ENCODE measurements at places on chromosomes 2 and 18.

GRCh38 chr18:56302156-56302555 lies 336.2 kb downstream of the TXNL1 start:
- no peak for DNase-seq

DNA sequence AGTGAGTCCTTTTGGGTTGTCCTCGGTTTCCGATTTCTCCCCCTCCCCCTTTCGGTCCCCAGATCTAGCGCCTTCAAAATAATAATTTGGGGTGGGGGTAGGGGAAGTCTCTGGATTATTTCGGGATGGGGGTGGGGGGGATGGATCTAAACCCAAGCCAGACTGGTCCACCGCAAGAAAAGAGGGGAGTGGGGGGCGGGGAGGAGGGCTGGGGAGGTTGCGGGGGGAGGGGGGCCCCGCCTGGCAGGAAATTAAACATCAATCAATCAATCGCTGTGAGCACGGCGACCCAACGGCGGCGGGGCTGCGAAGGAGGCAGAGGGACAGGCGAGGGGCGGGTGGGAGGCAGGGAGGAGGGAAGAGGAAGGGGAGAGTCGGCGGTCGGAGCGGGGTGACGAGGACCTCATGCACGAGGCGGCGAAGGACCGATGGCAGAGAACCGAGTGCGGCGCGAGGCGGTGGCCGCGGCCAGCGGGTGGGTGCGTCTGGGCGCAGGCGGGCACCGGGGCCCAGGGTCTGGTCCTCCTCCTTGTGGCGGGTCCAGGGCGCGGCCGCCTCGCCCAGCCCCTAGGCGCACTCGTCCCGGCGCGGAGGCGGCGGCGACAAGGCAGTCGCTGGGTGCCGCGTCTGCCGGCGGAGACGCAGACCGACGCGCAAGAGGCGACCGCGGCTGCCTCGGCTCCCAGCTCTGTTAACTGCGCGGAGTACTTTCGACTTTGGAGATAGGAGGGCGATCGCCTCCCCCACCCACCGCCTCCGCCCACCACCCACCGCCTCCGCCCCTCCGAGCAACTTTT lies 468 bp upstream of the SATB2 start:
- no peak for DNase-seq

DNA sequence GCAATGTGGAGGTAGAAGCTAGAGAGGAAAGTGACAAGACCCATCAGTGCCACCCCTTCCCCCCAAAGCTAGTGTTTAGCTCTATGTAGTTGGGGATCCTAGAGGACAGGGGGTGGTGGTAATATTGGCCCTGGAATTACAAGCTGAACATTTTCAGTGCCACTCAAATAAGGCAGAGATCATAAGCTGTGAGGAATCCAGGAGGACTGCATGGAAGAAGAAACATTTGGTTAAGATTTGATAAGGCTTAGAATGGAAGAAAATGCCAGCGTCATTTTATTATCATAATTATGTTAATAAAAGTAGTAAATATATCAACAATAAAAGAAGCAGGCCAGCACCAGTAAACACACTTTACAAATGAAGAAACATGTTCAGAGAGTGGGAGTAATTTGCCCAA lies 33.7 kb downstream of the KCNK3 start:
- no peak for DNase-seq

DNA sequence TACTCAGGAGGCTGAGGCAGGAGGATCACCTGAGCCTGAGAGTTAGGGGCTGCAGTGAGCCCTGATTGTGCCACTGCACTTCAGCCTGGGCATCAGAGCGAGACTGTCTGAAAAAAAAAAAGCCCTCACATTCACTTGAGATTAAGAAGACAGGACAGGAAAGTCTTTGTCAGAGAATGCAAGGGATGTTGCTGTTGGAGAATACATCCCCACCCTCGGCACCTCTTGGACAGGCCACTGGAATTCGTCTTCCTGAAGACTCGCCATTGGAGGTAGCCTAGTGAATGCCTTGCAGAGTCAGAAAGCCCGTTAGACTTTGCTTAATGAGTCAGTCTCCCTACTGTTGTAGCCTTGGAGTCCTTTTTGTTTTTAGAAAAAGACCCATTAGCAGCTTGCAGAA lies 205.6 kb downstream of the FAM210A start:
- no peak for DNase-seq

GRCh38 chr2:65264821-65265670 lies 37.4 kb downstream of the ACTR2 start:
- DNase-seq = no peak

DNA sequence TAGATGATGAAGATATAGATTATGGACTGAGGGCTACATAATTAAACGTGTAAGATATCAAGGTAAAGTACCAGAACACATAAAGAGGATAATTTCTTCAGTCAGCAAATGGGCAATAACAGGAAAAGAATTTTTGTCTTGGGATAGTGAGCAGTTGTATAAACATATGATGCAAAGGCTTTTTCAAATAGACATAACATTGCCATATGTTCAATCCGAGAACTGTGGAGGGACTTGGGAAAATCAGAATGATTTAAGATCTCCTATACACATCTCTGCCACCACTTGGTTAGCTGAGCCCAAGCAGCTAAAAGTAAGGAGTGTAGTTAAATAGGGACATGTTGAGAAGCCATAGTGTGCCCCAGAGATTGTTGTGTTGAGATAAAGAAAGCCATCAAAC lies 287.6 kb upstream of the ZNF521 start:
- no peak for DNase-seq

GRCh38 chr2:219783359-219783975 lies 156.0 kb downstream of the SLC4A3 start:
- DNase-seq = no peak

- DNase-seq = no peak
Measured at GRCh38 chr2:226803410-226803809, 3.8 kb upstream of the IRS1 start.

DNA sequence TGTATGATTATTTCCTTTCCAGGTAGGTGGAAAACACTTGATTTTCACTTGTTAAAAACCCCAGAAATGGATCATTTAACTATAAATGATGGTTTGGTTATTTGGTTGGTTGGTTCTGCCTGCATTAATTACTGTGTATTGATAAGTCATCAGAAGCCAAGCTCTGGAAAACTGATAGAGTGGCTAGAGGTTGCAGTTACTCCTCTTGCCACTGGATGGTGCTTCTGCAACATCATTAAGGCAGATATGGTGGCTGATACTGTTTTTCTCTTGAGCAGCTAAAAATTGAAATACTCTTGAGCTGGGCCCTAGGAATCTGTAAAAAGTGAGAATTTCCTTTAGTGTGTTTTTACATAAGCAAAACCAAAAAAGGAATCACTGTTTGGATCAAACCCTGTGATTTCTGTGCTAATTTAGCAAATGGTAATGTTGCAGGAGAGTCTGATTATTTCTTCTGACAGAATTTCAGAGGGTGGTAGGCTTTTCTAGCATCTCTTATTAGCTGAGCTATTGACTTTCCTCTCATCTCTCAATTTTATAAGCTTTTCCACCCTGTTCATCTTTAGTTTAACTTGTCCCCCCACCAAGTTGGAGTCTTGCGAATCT lies 54.3 kb downstream of the RAB10 start:
- DNase-seq = no peak
